ENCODE measurements at places on chromosomes 2 and 18.
A peak's percentile ranks its signal among the peaks of the same experiment; 100 is the strongest.

DNA sequence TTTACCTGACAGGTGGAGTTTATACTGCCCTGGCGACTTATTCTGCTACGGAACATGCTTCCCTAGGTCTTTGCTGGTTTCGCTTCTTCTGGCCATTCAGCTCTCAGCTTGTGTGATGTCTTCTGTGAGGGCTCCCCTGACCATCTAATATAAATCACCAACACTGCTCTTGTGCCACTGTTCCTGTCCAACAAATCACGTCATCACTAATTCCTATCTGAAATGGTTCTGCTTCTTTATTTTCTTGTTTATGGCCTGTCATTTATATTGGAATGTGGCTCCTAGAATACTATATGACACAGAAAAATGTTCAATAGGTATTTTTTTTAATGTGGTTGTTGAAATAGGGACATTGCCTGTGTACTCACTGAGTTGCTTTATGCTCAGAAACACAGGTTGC, 171.5 kb downstream of the CD8B2 start:
- no peak for DNase-seq

DNA sequence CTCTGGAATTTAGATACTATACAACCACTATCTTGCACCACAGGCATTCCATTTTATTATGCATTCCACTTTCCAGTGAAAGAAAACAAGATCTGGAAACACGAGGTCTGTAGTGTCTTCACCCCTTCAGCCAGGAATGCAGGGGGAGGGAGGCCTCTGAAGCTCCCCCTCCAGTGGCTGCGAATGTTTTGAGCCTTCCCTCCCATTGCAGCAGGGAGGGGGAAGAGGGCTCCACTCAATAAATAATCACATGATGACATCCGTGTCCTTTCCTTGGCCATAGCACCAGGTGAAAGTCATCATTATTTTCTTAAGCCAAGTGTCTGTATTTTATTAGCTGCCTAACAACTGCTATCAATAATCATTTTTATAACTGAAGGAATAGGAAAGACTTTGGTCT, 38.6 kb downstream of the ALPK2 start:
- DNase-seq = peak; percentile 91

DNA sequence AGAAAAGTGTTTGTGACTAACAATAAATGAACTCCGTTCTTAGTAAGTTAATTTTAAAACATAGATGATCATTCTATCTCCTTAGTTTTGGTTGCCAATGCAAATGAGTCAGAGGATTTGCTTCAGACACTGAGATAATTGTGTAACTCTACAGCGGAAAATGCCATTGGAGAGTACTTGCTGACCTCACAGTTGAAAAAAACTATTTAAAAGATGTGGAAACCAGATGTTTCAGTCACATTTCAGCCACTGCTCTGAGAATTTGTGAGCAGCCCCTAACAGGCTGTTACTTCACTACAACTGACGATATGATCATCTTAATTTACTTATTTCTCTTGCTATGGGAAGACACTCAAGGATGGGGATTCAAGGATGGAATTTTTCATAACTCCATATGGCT, at the start of gene TNFAIP6:
Gene TNFAIP6 (plus strand): TSS at position 234 of the 400 bp plus-strand sequence. CDS start 75 bp downstream, at position 309.
- DNase-seq = peak; percentile 65

- no peak for DNase-seq
Measured at GRCh38 chr2:28277466-28277865, 115.2 kb upstream of the FOSL2 start.

GRCh38 chr2:171004363-171004762, 75.3 kb downstream of the GORASP2 start:
- no peak for DNase-seq

DNA sequence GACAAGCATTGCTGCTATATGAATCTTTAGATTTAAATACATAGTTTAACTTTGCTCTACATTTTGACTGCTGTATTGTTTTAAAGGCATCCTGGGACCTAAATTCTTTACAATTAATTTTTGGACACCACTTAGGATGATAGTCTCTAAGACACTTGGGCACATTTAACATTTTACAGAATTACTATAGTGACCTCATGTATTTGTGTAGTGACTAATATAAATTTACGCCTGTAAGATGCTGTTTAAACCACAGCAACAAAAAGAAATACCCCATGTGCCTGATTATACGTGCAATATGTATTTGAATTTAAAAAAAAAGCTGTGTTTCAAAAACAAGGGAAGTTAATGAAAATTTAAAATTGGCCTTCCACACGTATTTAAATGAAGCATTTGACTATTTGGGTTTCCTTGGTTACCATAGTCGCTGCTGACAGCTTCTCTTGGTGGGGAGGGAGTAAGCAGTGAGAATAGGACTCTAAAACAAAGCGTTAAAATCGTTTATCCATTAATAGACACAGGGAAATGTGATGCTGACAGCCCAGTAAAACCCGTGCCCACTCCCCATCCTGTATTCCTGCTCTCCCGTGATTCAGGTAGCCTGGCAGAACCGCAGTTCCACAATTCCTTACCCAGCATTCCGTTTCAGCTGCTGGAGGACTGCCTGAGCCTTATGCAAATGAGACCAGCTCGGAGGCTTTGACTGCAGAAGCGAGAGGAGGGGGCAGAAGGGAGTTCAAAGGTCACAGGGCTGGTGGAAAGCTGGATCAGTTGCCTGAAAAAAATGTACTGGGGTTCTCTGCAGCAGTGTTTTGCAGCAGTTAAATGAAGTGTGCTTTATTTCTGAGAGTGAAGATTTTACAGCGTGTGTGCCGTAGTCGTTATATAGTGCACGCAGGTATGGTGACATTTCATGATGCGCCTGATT, 104.3 kb downstream of the CSRNP3 start:
- no peak for DNase-seq

- DNase-seq = no peak
Measured at GRCh38 chr2:174666312-174666711, 68.7 kb upstream of the WIPF1 start.

DNA sequence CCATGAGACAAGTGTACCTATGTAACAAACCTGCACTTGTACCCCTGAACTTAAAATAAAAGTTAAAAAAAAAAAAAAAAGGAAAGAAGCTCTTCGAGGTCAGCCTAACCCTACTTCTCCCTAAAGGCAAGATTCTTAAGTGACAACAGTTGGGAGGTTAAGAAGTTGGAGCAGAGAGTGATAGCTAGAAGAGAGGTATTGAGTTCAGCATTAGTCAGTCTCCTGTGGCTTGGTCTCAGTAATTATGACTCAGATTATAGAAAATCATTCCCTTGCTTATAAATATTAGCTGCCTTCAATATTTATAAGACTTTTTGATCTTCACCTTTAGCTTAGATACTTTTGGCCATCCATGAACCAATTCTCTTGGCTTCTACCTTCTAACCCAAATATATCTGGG, 926.8 kb upstream of the SLC39A10 start:
- DNase-seq = peak; percentile 31

DNA sequence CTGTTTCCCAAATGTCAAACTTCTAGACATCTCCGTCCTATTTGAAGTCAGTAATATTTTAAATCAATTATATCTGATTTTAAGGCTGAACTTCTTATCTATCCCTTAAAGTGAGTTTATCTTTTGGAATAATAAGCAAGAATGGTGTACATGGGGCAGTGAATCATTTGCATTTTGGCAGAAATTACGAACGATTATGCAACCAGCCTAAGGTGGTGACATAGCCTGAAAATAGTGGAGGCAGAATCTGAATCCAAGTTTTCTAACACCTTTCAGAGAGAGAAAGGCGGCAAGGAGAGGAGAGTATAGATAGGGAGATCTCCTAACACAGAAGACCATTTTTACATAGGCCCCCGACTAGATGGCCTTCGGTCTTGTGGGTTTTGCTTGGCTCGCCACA, 10.7 kb downstream of the ZBTB14 start:
- no peak for DNase-seq

DNA sequence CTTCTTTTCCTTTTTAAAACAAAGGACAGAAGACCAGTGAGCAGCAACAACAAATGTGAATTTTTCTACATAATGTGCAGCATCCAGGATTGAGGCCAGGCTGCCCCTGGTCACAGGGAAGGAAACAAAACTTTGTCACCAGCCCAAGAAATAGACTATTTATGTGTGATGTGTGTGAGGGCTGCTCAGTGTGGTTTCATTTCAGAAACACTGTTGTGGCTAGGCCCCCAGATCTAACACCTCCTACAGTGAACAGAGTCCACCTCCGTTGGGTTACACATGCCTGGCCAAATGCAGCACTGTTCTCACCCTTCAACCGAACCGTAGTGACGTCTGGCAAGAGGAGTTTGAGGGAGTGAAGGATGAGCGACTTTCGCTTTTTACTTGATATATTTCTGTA, 146.3 kb upstream of the RIOK3 start:
- DNase-seq = no peak

DNA sequence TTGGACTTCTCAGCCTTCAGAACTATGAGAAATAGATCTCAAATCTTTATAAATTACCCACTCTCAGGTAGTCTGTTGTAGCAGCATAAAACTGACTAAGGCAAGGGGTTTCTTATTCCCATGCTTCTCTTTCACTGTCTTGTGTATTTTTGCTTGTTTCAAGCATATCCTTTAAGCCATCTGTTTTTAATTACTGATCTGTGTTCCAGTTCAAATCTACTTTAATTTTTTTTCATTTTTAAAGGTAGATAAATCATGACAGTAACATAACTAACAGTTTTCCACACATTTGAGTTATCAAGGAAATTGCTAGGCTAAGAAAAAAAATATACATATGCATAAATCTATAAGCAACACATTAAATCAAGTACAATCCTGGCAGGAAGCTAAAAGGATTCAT, 317.9 kb upstream of the TNP1 start:
- DNase-seq = no peak

DNA sequence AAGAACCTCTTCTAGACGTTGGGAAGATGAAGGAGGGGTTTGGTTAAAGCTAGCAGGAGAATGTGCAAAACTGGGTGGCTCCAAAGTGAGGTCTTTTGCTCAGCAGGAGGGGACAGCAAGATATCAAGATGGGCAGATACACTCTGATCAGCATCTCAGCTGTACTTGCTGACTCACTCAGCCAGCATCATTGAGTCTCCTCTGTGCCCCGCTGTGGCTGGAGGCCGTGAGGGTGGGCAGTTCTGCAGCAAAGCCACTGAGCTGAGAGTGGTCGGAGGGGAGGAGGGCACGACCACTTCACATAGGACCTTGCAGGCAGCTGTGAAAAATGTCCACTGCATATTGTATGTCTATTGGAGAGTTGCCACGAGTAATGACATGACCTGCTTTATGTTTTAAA, 152.0 kb downstream of the CAPN13 start:
- DNase-seq = no peak

DNA sequence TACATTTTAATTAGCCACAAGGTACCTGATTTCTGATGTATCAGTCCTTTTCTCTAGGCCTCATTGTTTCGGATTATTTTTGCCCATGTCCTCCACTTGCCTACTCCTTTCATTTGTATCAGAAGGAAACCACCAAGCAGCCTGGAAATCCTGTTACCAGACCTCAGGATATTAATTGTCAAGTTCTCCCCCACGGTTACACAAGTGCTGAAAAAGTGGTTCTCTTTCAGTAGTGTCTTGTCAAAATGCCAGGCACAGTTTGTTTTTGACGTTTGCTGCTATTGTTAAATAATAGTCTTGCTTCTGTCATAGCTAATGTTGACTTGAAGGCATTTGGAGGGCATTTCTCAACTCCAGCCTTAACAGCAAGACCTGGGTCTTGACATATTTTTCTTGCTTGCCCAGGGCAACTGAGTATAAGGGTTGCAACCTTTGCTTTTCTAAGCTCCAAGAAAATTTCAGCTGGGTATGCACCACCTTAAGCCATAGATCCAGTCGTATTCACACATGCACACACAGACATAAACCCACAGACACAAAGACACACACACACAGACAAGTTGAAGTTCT, 31.0 kb downstream of the INSIG2 start:
- DNase-seq = no peak

DNA sequence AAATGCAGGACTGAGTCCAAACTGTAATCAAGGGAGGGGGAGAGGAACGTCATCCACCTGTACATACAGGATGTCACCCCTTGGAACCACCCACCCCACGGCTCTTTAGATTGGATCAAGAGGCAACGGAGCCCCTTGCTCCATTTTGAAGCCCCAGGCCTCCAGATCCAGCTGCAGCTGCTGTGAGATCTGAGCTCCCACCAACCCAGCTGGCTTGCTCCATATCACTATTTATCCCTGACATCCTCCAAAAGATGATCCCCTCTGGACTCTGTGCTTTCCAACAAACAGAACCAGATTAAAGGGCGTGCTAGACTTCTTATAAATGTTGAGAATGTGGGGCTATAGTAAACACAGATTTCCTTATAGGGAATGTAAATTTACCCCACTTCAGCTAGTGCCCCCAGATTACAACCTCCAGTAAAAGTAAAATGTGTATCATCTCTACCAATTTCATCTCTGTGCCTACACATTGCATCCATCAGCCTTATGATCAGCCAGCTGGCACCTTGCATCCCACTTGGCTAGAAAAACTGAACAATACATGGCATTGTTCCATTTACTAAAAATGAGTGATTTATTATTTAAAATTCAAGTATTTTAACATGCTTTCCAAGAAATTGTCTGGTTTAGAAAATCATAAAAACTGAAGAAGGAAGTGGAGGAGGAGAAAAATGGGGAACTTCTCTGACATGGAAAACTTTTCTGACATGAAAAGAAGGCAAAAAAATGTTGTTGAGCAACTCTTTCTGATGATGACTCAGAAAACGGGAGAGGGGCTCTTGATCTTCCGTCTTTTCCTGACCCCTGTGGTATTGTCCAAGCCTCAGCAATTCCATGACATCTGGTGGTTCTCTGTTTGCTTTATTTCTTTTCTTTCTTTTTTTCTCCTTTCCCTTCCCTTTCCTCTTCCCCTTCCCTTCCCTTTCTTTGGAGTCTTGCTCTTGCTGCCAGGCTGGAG, 262.6 kb upstream of the THUMPD2 start:
- DNase-seq = peak; percentile 11

DNA sequence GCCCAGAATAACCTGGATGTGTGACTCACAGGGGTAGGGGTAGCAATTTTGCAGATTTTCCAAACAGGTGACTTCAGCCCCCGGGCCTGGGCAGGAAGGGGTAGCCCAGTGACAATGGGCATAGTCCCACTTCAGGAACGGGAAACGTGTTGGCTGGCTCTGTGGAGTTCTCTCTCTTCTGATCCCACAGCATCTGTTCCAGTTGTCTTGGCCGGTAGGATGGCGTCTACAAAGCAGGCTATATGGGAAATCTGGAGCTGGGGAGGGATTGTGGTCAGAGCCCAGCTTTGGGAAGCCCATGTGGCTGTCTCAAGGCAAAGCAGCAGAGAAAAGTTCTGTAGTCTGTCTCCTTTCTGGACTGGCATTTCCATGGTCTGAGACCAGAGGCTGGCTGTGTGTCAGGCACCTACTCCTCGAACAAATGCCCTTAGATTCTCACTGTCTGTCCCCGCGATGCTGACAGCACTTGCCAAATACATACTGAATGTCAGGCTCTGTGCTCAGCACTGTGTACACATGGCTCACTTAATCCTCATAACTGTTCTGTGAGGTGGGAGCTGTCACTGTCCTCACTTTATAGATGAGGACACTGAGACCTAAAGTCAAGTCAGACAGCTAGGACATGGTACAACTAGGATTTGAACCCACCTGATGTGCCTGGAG, 17.9 kb upstream of the TMEM214 start:
- no peak for DNase-seq

- DNase-seq = peak; percentile 17
Measured at GRCh38 chr18:79577451-79578395, 101.9 kb upstream of the CTDP1 start.

Measured in NCI-H226 (cell line).